Small intestine (tissue), 16 donors: ENCODE measurements at places on chromosomes 11 and 22.
A peak's percentile ranks its signal among the peaks of the same experiment; 100 is the strongest.

DNA sequence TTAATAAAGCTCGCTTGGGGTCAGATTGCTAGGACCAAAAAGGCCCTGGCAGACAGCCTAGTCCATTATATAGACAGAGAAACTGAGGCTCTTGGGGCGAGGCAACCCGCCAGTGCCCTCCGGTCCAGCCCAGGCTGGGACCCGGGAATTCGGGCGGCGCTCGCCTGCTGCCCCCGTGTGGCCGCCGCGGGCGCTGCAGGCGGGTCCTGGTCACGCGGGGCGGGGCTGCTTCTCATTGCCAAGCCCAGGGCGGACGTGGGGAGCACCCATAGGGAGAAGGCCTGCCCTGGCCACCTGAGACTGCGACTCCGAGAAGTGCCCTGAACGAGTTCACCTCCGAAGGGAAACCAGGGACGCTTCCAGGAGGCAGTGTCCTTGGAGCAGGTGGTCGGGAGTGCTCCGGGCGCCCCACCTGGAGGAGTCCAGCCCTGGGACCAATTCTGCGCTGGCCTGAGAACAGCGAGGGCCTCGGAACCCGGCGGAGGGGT is 36.0 kb upstream of the CSNK1E start:
- DNase-seq = peak; percentile 82

DNA sequence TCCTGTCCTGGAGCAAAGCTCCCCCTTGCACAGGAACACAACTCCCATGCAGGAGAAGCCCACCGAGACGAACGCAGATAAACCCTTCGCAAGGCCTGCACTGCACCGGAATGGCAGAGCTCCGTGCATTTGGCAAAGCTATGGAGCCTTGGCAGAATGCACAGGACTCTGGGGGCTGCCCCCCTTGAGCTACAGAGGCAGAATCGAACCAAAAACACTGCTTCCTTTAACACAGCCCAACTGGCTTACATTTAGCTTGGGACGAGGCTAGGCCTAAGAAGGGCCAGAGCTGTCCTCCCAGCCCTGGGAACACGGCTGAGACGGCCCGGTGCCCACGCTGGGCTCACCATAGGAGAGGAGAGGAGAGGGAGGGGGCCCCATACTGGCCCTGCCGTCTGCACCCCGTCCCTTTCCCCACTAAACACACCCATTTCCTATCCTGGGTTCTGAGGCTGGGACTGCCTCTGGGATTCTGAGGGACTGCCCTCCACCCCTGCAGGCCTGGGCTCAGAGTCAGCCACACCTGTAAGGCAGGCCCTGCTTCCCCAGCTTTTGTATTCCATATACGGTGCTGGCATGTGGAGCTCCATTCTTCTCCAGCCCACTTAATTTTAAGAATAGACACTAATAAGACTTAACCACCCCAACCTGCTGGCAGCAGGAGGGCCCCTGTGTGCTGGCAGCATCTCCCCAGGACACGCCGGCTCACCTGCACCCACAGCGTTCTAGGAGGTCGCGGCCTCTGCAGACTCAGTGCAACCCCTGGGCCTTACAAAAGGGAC is 32.9 kb downstream of the PPM1F start:
- DNase-seq = no peak

DNA sequence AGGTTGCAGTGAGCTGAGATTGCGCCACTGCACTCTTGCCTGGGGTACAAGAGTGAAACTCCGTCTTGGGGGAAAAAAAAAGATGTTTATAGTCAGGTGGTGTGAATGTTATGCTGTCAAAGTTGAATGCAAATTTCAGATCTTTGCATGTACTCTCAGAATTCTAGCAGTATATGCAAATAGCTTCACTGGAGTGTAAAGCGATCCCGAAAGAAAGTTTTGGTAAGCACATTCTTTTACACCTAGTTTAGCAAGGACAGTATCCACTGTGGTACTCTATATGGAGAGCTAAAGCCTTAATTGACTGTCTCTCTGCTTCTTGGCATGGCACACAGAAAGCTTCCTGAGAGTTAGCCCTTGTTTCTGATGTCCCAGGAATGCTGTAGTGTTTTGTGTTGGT is 4.0 kb downstream of the JAM3 start:
- DNase-seq = no peak

DNA sequence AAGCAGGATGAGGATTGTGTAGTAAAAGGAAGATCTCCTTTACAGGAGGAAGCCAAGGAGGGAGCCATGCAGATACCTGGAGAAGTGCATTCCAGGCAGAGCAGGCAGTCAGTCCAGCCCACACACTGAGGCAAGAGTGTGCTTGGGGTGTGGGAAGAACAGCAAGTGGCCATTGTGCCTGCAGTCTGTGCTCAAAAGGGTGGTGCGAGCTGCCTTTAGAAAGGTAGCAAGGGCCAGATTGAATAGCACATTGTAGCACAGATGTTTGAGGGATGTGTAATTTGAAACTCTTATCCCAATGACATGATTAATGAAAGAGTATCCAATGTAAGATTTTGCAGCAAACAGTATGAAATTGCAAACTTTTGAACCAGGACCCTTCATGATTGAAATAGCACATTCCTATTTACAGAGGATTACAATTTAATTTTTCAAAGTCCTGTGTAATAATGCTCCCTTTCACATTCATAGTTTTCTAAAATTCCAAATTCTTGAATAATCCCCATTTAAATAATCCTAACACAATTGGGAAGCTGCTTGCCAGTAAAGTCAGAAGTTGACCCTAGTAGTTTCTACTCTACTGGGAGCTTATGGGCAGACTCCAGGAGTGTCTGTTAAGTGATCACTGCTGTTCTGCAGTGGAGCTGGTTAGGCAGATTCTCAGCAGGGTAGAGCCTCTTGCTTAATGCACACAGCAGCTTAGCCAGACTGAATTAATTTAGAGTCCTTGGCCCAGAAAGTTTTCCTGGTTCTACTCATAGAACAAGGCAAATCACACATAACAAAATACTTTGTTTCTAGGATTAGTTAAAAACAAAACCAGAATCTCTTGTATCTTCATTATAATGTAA is 78.1 kb downstream of the CYB5R2 start:
- DNase-seq = no peak

- DNase-seq = peak; percentile 75
These were observed 34.4 kb upstream of the TRIM29 start for GRCh38 chr11:120172054-120172911.

DNA sequence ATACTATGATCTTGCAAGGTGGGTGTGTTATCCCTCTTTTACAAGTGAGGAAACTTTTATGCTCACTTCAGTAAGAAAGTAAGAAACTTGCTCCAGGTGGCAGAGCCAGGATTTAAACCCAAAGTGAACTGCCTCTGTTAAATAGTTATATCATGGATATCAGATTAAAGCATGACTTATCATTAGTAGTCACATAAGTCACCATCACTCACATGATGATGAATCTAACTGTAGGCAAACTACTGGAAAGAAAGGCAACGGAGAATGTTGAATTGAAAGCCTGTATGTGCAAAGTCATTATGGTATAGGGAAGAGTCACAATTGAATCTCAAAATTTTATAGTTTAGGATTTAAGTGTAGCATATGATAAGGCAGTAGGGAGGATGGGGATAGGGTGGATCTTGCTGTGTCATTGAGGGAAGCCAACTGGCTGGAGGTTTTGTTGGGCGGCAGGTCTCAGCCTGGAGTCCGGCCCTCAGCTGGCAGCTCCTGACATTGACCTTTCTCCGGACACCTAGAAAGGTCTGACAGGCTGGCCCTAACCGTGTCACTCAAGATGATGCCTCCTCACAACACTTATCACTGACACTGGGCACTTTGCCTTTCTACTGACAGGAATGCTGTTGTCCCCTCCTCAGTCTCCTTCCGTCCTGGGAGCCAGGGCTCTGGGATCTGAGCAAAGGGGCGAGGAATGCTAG is 98.3 kb downstream of the EMSY start:
- no peak for DNase-seq

DNA sequence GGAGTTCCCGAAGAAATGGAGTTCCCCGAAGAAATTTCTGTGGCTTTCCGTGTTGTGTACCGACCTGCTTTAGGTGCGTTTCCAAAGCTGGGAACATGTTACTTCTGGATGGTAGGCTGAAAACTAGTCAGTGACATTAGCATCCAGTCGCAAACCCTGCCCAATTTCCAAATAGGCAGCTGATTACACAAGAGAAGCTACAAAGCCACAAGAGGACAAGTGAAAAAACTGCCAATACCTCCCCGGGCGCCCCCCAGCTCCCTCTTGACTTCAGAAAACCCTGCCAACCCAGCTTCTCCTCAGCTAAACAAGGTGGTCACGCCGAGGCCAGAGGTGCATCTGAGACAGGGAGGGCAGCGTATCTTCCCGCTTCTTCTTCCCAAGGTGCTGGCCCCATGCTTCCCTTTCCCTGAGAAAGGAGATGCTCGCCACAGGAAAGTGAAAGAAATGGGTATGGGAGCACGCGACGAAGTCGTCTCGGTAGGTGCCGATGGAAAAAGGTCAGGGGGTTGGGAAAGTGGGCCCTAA is 551 bp downstream of the AGBL2 start:
- DNase-seq = peak; percentile 26

DNA sequence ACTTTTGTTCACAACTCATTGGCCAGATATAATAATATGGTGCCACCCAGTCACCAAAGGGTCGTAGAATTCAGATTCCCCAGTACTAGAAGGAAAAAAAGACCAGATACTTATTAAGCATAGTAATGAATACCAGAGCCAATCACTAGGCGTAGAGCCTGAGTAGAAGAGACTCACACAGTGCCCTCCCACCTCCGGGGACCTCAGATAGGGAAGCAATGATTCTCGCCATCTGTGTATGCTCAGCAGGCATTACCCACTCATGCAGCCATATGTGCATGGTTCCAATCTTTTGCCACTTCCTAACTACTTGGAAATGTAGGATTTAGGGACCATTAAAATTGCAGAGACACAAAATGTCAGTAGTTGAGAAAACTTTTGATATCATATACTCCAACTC is 85.3 kb downstream of the C11orf87 start:
- DNase-seq = no peak

GRCh38 chr11:64458997-64459396 is 100.0 kb downstream of the RPS6KA4 start:
- no peak for DNase-seq

DNA sequence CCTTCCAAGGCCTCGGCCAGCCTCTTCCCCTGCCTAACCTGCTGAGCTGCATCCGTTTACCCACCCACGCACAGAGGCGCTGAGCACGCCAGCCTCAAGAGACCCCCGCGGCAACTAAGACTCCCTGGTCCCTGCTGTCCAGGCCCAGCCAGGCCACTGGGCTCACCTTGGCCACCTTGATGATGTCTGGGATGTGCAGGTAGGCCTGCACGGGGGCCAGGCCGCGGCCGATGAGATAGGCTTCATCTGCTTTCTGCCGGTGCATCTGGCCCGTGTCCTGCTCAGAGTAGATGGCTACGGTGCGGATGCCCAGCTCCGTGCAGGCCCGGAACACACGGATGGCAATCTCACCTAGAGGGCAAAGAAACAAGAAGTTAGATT is 14.6 kb downstream of the LRFN4 start:
- no peak for DNase-seq
